ENCODE measurements at places on chromosomes 5 and 9.
A peak's percentile ranks its signal among the peaks of the same experiment; 100 is the strongest.

GRCh38 chr5:178429491-178430185 lies 160.6 kb downstream of the COL23A1 start:
- no peak for DNase-seq

DNA sequence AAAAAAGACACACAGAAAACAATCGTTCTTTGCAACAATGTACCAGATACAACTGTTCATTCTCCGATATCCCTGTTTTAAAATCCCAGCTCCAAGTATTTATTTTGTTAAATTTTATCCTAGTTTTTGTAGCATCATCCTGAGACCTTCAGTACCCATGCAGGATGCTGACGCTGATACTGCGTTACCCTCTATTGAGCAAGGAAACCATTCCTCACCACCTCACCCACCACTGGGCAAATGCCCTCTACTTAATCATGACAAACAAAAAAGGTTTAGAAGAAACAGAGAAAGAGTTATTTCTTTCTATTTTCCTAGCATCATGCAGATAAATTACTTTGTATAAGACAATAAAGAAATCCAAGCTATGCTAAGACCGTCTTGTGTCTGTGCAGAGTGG lies 136.1 kb upstream of the PCA3 start:
- DNase-seq: no peak

DNA sequence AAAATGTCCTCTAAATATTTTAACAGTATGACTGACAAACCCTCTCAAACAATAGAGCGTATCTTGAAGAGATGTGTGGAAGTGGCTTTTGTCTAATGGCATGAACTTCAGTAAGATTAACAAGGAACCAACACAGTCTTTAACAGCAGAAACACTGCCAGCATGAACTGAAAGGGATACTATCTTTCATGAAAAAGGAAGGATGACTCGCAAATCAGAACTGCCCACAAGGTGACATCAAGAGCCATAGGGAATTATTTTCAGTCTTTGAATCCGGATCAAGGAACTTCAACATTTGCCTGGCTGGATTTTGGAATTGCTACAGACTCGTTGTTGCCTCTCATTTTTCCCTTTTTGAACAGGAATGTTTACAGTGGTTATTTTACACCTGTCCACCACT lies 5.1 kb upstream of the HEXB start:
- no peak for DNase-seq

DNA sequence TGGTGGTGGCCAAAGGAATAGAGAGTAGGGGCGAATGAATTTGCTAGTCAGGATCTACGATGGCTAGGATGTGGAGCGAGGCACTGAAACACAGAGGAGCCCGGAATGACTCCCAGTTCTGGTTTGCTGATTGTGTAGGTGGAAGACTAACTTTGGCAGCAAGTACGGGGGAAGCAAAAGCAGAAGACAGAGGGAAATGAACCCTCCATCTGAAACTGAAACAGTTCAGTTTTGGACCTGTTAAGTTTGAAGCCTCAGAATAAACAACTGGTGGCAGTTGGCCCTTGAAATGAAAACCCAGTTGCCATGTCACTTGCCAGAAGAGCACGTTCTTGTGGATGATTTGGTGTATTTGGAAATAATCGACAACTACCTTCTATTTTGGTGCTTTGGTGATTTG lies 15.4 kb upstream of the SMIM15 start:
- DNase-seq: no peak

DNA sequence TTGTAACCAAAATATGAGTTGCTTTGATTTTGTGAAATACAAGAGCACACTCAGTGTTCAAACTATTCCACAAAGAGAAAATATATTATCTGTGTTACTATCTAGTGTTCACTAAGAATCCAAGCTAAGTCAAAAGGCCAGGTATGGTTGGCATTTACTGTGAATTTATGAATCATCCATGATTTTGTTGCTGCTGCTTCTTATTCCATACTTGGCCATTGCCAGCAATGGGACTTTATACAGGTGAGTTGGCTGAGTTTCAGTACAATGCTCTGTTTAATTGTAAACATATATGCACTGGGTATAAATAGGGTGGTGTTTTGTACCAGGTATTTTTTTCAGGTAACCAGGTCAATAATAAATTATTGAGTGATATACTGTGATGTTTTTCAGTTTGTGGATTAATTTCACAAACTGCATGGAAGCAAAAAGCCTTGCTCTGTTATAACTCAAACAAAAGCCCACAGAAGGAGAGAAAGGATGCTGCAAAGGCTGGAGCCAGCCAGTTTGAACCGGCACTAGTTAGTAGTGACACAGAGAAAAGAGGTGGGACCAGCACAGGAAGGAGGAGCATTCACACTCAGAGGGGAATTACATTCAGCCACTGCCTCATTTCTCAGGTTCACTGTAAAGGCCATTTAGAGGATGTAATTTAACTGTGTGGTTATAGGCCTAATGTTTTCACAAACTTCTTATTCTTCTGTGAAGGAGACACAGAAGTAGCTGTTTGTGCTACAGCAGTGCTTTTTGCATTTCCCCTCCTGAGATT lies 381.8 kb downstream of the ADGRV1 start:
- DNase-seq: peak; percentile 2

- no peak for DNase-seq
Observed at GRCh38 chr5:69528035-69528434, 32.0 kb upstream of the GTF2H2C start.

GRCh38 chr9:127862075-127863011 lies 7.9 kb upstream of the ENG start:
- no peak for DNase-seq

DNA sequence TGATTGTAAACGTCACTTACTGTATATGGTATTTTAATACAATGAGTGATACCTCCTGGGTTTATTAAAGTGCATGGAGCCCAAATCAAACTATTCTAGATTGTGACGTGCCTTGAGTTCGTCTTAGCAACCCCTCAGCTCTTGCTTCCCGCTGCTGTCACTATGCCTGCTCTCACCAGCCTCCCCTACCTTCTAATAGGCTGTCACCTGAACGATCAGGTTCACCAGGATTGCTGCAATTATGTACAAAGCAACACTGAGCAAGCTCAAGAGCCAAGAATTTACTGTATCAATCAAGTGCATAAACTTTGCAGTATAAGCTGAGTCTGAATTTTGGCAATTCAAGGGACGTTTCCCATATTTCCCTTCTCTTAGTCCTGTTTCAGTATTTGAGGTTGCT lies 3.0 kb downstream of the LECT2 start:
- DNase-seq: no peak

All from stimulated activated CD4-positive, alpha-beta T cell treated with anti-CD3 and anti-CD28 coated beads, Interleukin-4, amount 100 ng/mL, for 48 hours (primary cell).